ENCODE measurements at places on chromosomes 7 and 10.

DNA sequence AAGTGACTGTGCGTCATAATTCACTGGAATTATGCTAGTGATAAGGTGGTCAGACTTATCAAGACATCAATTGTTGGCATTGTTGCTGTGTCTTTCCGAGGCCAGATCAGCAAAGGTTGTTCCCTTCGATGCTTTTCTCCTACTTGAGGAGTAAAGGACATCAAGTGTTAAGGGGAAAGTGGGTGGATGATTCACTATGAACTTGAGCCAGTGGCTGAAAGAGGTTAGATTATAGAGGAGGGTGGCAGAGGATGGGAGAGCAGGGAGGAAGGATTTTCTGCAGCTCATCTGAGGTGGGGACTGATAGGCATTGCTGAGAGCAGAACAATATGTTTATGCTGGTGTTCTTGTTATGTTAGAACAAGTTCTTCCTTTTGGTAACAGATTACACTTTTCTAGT is 131.4 kb upstream of the AGR3 start:
- no peak for DNase-seq

DNA sequence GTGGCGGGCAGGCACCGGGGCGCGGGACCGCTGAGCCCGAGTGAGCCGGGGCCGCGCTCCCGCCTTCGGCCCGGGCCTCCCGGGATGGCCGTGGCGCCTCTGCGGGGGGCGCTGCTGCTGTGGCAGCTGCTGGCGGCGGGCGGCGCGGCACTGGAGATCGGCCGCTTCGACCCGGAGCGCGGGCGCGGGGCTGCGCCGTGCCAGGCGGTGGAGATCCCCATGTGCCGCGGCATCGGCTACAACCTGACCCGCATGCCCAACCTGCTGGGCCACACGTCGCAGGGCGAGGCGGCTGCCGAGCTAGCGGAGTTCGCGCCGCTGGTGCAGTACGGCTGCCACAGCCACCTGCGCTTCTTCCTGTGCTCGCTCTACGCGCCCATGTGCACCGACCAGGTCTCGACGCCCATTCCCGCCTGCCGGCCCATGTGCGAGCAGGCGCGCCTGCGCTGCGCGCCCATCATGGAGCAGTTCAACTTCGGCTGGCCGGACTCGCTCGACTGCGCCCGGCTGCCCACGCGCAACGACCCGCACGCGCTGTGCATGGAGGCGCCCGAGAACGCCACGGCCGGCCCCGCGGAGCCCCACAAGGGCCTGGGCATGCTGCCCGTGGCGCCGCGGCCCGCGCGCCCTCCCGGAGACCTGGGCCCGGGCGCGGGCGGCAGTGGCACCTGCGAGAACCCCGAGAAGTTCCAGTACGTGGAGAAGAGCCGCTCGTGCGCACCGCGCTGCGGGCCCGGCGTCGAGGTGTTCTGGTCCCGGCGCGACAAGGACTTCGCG is 534 bp downstream of the FZD9 start:
- DNase-seq, result no peak

- no peak for DNase-seq
Measured at GRCh38 chr7:43749383-43749940, 9.0 kb upstream of the BLVRA start.

GRCh38 chr10:103621783-103622125 is 128.2 kb downstream of the NEURL1 start:
- no peak for DNase-seq

DNA sequence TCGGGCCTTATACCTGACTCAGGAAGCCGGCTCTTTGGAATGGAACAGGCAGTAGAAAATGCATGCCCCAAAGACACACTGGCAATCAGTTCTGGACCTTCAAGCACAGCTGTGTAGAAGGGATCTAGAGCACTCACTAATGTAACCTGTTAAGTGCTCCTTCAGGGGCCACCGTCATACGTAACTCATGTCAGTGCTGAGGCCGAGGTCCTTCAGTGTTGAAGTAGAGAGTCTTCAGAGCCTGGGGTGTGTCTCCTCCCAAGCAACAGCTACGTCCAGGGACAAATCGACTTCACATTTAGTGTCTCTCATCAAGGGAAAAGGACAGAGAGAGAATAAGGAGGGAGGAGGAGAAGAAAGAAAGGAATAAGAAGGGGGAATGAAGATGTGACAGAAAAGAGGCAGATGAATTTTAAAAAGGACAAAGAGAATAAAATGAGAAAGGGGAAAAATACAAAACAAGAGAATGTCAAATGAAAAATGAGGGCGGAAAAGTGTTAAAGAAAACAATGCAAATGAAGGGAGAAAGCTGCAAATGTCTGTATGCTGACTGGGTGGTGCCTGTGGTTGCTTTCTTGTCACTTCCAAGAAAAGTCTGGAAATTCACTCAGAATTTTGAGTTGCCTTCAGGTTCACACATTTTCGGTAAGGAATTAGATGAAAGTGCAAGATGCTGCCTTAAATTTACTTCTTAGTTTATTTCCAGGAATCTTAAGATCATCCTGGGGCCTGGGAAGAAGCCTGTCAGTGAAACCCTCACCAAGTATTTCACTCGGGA is 989.4 kb downstream of the GRID1 start:
- no peak for DNase-seq

- no peak for DNase-seq
Measured at GRCh38 chr7:96306385-96307125, 15.3 kb downstream of the SLC25A13 start.

GRCh38 chr10:3605882-3606281 is 179.1 kb downstream of the KLF6 start:
- no peak for DNase-seq

- peak; percentile 36 for DNase-seq
Measured at GRCh38 chr10:130301021-130301892, 165.1 kb downstream of the GLRX3 start.
